ENCODE measurements at places on chromosomes 7 and 10.

DNA sequence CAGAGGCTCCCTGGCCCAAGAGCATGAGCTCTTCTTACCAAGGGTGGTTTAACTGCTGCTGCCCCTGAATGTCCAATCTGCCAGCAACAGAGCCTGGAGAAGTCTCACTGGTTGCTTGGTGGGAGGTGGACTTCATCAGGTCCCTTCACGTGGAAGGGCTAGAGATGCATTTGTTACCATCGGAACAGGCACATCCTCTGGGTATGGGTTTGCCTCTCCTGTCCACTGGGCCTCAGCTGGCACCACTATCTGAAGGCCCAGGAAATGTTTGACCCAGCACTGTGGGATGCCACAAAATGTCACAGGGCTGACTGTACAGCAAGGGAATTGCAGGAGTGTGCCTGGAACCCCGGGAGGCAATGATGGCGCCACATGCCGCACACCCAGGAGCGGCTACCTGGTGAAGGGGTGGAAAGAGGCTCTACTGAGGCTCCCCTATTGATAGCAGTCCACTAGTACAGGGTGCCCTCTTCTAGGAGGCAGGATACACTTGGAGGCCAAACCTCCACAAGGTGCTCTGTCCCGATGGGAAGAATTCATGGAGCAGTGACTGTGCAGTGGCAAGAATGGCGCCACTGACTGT, 603.1 kb upstream of the MGMT start:
- no peak for DNase-seq

- no peak for DNase-seq
Observed at GRCh38 chr10:71772832-71773220, 494 bp downstream of the VSIR start.

- no peak for DNase-seq
Observed at GRCh38 chr7:142685877-142686508, 63.3 kb upstream of the PRSS1 start.

DNA sequence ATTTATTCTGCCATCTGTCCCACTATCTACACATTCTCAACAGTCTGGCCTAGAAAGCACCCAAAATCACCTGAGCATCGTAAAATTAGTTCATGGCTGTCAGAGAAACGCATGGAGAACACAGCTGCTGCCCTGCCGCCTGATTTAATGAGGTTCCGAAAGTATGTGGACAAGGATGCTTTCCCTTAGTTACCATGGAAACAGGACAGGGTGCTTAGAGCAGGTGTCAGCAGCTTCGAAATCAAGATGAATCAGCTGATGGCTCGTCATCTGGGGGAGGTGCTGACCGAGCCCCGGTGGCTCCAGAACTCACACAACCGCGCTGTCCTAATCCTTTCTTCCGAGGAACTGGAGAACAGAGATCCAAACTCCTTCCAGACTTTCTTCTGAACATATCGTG, 151.5 kb downstream of the TEX36 start:
- DNase-seq, result no peak

DNA sequence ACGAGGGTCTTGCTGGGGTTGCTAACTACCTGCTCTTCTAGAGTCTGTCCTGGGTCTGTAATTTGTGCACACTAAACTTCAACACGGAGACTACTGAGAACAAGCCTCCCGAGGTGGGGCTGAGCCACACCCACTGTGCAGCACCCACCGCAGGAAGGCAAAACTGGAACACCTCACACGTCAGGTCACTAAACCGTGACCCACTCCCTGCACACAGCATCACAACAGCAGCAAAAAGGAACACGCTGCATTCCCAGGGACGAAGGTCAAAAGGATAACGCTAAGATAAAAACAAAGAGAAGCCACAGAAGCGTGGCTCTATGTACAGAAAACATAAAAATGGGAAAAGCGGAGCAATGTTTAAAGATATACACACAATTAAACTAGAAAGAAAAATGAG, 170.1 kb downstream of the MAD1L1 start:
- DNase-seq, result no peak

DNA sequence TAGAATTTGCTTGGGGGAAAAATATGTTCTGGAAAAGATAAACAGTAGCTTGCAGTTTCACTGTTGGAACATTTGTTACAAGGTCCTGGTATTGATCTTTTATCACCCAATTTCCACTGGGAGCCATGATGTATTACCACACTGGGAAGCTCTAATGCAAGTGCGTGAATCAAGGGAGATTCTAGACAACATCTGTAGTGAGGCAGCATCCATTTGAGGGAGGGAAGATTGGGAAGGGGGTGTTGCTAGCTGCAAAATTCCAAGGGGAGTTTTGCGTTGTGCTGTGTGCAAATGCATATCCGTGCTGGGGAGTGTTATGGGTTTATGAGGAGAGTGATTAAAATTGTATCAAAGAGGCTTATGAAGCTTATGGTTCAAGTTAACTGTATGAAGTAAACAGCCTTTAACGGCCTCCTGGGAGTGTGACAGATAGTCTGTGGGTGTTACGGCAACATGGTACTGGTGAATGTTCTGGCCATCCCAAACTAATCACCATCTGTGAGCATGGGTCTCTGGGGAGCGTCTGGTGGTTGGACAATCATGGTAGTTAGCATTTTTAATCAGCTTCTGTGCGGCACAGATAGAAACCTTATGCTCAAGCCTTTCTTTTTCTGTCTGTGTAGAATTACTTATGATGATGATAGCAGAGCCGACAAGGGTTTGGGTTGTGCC, 601.9 kb upstream of the GALNT17 start:
- DNase-seq, result no peak

DNA sequence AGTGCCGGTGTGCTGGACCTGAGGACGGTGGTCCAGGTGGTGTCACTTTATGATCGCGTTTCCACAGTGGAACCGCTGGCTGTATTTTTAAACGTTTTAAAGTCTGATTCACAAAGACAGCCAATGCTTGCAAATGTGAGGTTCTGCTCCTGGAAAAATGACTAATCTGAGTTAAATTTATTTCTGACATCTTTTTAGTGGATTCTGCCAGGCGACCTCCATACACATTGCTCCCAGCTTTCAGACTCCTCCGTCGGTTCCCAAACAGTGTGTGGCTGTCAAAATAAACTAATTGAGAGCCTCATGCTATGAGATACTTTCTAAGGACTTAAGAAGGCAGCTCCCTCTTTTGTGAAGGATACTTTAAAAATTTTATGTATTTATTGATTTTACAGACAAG, 12.7 kb upstream of the TTYH3 start:
- DNase-seq, result no peak

DNA sequence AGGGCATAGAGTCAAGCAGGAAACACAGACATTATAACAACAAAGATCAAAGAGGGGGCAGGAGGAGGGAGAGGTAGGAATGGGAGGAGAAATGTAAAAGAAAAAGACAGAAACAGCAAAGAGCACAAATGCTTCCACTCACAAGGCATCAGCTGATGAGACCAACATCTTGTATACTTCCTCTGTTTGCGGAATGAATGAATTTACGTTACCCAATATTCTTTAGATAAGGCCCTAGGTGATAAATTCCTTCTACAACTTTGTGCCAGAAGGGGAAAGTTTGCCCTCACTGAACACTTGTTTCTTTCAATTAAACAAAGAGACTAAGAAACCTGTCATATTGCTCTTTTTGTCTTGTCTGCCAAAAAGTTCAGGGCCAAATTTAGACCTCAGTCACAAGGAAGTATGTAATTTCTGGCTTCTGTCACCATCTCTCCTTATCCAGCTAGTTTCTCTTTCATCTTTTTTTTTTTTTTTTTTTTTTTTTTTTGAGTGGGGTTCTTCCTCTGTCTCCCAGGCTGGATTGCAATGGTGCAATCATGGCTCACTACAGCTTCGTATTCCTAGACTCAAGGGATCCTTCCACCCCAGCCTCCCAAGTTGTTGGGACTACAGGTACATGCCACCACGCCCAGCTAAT, 116.4 kb upstream of the NANOS1 start:
- no peak for DNase-seq

- no peak for DNase-seq
Observed at GRCh38 chr10:110876788-110877187, 5.1 kb downstream of the PDCD4 start.

GRCh38 chr7:23931633-23932032, 221.6 kb downstream of the STK31 start:
- no peak for DNase-seq

GRCh38 chr7:141356161-141356560, 195.0 kb upstream of the AGK start:
- no peak for DNase-seq

DNA sequence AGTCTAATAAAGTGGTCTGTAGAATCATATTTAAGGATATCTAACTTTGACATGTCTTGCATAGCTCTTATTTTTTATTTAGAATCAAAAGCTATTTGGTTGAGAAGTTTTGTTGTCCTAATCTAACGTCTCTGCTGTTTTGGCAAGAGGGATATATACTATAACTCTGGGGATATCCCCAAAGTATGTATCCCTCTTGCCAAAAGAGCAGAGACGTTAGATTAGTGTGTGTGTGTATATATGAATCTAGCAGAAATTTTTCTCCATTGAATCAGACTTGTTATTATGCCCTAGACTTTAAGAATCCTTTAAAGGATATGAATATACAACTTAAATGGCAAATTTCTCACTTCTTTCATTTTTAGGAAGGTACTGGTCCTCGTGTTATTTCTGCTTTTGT, 9.6 kb downstream of the SMC3 start:
- no peak for DNase-seq

GRCh38 chr10:110698340-110698739, 54.2 kb downstream of the RBM20 start:
- no peak for DNase-seq

- DNase-seq, result no peak
Observed at GRCh38 chr7:42010751-42011150, 226.3 kb downstream of the GLI3 start.

DNA sequence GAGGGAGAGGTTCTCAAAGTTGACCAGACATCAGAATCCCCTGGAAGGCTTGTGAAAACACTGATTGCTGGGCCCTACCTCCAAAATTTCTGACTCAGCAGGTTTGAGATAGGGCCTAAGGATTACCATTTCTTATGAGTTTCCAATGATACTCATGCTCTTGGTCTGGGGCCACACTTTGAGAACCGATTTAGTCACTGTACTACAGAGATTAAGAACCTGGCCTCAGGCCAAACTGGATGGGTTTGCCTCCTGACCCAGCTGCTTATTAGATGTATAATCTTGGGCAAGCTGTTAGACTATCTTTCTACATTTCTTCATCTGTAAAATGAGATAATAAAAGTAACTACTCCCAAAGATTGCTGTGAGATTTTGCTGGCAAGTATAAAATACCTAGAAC, 77.1 kb upstream of the SCIN start:
- no peak for DNase-seq

DNA sequence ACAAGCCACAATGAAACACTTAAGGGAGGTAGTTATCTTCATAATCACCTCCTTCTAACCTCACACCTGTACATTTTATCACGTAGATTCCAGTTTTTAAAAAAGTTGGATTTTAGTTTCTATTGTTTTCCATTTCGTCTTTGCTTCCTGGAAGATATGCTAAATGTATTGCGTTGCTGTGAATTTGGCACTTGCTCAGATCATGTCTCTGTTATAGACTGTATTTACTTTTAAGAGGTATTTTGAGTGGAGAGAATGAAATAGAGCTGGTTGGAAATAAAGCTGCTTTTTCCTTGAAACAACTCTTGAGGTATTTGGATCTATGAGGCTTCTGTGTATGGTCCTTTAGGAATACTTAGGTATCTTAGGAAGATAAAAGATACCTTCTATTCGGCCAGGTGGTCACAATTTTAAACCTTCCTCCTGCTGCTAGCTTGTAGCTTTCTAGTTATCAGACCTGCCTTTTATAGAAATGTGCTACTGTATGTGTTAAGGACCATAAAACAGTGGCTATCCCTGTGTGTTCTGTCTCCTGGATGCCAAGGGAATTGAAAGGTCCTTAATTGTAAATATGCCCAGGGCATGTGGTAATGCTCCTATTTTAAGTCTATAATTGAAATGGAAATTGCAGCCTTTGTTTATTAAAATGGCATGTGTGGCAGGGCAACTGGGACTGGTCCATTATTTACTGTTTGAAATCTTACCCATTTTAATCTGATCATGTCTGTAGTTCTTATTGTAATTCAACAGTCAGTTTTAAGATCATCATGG, 147.7 kb downstream of the SND1 start:
- DNase-seq, result no peak

DNA sequence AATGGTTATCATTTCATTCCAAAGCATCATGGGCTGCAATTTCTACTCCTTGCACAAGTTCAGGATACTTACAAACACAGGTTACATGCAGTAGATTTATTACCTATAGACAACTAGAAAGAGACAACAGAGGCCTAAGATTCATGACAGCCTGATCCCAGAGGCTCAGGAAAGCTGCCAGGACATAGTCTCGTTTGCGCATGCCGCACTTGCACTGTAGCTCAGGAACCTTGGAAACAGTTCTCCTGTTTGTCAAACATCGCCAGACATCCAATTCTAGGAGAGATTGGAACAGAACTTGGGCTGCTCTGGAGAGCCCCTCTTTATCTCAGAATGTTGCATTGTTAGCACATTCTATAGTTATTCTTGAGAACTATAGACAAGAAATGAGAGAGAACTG, 216.2 kb upstream of the CDC14C start:
- no peak for DNase-seq

- no peak for DNase-seq
Observed at GRCh38 chr7:107167483-107168232, 1.1 kb upstream of the HBP1 start.

- DNase-seq, result no peak
Observed at GRCh38 chr10:112953174-112954159, 3.4 kb downstream of the TCF7L2 start.

GRCh38 chr7:105589356-105590077, 8.2 kb upstream of the EFCAB10 start:
- DNase-seq, result no peak

DNA sequence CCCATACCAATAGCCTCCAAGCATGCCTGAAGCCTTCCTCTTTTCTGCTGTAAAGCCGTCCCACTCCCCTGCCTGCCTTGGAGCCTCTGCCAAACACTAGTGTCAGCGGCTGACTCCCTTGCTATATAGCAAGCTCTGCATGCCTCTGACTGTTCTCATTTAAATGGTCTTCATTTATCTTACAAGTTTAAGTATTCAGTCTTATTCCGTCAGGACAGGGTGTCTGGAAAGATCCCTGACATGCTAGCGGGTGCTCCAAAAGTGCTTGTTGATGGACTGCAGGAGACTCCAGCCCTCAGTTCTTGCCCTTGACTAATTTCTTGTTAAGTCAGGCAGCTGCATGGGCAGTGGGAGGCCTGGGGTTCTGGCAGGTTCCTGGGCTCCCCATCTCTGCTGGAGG, 298.7 kb downstream of the GFRA1 start:
- DNase-seq, result no peak

DNA sequence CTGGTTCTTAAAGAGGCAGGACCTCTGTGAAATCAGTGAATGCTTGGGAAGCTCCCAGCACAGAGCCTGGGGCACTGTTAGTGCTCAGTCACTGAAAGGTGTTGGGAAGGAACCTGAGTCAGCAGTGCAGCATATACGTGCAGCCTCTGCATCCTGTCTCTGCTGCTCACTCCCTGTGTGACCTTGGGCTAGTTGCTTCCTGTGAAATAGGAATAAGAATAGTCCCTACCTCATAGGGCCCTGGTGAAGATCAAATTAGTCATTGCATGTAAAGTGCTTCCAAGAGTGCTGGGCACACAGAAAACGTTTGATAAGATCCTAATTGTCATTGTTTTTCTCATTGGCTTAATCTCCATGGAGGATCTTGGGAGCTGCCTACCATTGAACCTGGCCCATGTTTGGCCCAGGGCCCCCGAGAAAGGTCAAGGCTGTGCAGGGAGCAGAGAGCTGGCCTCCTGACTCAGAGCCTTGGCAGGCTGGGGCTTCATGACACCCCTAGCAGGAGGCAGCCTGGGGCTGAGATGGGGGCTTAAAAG, 73.3 kb upstream of the COL13A1 start:
- no peak for DNase-seq

- DNase-seq, result no peak
Observed at GRCh38 chr10:107028236-107028635, 136.3 kb downstream of the SORCS1 start.
